Amniotic stem cell (primary cell): ENCODE measurements at places on chromosomes 6 and 20.
A peak's percentile ranks its signal among the peaks of the same experiment; 100 is the strongest.

DNA sequence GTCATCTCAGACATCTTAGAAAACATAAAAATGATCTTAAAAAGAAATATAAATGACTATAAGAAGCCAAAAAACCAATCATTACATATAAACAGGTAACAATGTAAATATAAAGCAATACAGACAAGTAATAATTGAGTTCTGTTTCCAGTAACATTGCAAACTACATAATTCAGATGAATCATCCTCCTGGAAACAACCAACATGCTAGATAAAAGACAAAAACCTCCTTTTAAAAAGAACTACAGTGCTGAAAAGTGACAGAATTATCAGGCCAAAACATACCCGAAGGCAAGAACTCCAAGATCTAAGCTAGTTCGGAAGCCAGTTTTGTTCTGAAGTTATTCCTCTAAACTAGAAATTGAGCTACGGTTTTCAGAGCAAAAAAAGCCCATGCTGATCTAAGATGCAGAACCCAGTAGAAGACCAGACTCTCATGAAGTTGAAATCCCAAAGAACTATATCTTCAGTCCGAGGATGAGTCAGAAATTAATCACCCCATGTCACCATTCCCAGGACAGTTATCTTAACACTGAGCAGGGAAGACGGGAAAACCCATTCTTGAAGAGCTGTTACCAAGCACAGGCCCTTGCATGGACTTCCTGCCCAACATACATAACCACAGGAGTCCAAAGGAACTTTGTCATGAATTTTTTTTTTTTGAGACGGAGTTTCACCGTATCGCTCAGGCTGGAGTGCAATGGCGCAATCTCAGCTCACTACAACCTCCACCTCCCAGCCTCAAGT, 9.8 kb downstream of the PGM3 start:
- DNase-seq: peak; percentile 56

- peak; percentile 23 for DNase-seq
These were observed 132.8 kb upstream of the ZNF184 start for GRCh38 chr6:27605401-27606342.

DNA sequence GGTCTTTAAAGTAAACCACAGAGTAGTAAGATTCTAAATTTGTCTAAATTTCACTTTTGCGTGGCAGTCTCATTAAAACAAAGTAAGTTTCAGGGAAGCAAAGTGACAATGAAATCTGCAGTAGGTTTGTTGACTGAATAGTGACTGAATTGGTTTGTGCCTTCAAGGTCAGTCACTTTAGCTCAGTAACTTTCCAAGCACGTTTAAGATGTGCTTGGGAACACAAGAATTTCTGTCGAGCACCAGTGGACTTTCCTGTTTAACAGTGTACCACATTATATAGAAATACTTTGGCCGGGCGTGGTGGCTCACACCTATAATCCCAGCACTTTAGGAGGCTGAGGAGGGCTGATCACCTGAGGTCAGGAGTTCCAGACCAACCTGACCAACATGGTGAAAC, 1.7 kb upstream of the CD24 start:
- no peak for DNase-seq

GRCh38 chr20:25052255-25053194, 5.4 kb downstream of the ACSS1 start:
- no peak for DNase-seq

DNA sequence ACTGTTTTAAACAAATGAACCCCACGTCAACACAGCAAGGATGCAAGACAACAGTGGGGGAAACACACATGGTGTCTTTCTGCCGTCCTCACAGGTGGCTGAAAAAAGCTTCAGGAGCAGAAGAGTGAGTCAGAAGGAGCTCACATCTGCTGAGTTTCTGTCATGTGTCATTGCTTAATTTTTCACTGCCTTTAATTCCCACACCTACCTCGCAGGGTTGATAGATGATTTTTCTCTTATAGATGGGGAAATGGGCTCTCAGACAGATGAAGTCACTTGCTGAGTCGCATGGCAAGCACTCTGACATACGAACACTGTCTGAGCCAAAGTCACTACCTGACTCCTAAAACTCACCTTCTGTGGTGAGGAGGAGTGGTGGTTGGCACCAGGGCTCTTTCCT, 28.3 kb upstream of the CARMIL1 start:
- no peak for DNase-seq

- DNase-seq: no peak
These were observed 375.4 kb upstream of the HS3ST5 start for GRCh38 chr6:114718186-114718585.

GRCh38 chr20:10185741-10186558, 32.7 kb upstream of the SNAP25 start:
- no peak for DNase-seq

DNA sequence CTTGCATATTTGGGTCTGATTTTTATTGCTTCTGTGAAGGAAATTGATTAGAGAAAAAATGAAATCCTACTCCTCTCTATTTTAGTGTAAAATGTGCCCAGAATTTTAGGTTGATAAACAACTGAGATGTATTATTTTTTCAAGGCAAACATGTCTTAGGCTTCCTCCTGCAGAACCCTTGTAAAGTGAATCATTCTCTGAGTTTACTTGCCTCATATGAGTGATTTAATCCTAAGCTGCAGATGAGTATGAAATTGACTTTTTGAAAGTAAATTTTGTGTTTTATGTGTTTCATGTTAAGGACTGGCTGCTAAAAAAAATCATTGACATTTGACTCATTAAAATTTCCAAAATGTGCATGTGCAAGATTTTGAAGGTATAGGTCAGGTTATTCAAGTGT, 138.5 kb upstream of the PHACTR1 start:
- DNase-seq: no peak
